ENCODE measurements at places on chromosomes 13 and 19.

GRCh38 chr19:57269515-57270250 lies 10.6 kb upstream of the ZNF460 start:
- no peak for DNase-seq

DNA sequence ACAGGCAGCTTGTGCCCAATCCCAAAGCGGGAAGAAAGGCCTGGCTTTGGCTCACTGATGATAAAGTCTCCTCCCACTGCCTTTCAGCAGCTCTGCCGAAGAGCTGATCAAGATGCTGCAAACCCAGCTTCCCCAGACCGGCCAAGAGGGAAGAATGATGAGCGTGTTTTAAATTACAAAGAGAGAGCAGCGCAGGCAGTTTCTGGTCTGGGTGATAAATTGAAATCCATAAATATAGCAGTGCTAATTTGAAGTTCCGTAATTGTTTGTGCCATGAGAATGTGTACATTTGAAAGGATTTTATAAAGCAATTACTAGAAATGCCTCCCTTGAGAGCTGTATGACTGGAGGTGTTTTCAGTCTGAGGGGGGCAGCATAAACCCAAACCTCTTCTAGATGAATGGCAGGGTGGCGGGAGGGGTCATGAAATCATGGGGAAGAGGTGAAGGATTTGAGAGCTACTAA lies 171.8 kb downstream of the STK24 start:
- no peak for DNase-seq

GRCh38 chr13:25375727-25376358 lies 4.1 kb downstream of the ATP8A2 start:
- no peak for DNase-seq

- DNase-seq, result no peak
Measured at GRCh38 chr13:73810647-73811046, 323.6 kb downstream of the KLF12 start.

GRCh38 chr19:55579766-55580621 lies 654 bp downstream of the ZNF579 start:
- no peak for DNase-seq

GRCh38 chr19:5974721-5975387 lies 3.1 kb downstream of the RANBP3 start:
- no peak for DNase-seq

DNA sequence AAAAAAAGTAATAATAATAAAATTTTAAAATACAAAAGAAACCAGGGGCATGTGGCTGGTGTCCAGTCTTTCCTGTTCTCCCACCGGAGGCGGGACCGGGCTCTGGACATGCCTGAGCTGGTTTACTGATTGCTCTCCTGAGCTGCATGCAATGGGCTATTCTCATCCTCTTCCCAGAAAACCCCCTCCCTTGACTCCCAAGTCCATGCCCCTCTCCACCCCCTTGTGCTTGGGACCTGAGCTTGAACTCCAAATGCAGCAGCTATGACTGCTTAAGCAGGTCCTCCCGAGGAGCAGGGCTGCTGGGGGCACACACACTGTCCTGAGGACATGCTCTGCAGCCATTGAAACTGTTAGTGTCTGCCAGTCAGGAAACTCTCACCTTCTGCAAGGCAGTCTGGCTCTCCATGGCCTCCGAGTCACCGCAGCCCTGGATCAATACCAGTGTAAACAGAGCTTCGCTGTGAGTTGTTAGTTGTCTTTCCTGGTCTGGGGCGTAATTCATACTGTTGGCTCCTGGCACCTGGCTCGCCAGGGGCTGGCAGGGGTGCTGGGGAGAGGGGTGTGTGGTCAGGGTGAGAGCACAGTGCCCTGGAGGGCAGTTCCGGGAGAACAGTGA lies 41.6 kb upstream of the CHST8 start:
- no peak for DNase-seq

- DNase-seq, result no peak
Measured at GRCh38 chr19:44452367-44452766, 4.1 kb upstream of the ZNF229 start.

DNA sequence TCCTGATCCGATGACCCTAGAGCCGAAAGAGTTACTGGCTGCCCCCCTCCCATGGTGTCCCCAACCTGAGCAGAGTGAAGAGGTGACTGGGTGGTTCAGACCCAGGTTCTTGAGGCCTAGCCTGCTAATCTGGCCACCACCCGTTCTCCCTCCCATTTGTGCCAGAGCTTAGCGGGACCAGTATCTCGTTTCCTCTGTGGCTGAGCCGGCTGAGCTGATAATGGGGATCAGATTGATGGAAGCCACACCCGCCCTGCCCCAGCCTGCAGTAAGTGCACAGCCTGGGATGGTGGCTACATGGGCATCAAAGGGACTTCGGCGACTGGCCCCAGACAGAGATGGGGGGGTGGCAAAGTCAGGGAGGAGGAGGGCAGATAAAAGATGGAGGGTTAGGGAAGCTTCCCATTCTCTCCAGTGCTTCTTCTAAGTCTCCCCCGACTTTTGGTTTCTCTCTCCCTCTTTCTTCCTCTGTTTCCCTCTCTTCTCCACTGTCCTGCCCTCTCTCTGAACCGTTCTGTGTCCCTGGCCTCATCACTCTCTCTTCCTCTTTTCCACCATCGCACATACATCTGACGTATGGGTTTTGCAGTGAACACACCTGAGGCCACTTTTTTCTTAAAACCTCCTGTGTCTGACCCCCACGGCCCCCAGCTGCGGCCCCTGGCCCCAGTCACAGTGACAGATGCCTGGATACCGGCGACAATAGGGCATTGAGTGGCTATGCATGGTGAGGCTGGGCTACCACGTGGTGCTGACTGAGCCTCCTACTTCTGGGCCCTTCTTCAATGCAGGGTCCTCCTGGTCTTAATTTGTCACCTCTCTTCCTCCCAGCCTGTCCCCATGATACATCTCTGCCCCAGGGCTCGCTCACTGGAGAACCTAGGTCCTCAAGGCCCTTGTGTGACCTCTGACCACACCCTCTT lies 2.4 kb downstream of the ELAVL3 start:
- no peak for DNase-seq

DNA sequence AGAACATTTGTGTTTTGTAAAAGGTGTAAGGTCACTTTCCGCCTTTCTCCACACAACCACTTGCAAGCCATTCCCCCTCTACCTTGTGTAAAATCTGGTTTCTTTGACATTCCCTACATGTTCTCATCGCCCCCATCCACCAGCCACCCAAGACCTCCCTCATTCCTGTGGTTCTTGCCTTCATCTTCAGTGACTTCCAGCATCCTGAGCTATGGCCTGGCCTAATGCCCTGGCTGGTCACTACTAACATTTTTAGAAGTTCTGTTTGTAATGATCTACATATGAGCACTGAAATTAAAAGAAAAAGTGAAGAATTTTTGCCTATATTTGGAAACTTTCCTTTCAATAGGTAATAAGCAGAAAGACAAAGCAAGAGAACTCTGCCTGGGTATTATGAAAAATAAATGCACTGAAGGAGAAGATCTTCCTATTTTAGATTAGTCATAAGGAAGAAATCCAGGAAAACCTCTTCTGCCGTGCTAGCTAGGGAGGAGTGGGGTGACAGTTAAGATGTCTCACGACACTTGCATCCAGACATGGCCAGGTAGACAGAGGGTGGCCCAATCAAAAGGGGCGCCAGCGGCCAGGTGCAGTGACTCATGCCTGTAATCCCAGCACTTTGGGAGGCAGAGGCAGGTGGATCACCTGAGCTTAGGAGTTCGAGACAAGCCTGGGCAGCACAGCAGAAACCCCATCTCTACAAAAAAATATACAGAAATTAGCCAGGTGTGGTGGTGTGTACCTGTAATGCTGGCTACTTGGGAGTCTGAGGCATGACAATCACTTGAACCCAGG lies 28.1 kb upstream of the MPHOSPH8 start:
- DNase-seq, result no peak

DNA sequence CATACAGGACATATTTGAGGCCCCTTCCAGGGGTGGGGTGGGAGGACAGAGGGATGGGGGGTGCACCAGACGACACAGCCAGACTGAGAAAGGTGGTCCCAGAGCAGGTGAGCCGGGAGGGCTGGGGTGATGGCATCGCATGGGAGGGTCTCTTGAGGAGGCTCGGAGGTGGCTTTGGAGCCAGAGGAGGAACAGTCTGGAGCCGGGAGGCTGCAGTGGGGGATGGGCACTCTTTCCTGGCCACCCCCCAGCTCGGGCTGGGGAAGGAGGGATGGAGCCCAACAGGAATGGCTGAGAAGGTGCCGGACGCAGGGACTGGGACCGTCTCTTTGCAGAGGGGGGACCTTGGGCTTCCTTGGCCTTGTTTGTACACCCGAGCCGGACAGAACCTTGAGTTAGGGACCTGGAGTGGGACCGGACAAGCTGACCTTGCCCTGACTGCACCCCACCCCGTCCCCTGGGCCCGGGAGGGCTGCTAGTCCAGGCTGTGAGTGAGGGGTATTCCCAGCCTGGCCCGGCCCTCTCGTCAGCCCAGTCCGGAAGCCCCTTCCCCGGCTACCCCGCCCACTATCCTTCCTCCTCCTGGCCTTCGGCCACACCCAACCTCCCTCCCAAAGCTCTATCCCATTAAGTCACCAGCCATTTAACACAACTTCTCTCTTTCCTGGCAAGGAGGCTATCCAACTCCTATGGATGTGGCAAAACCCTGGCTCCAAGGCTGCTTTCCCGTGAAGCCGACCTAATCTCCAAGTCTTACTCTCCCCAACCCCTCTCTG lies 816 bp upstream of the TBXA2R start:
- DNase-seq, result no peak

DNA sequence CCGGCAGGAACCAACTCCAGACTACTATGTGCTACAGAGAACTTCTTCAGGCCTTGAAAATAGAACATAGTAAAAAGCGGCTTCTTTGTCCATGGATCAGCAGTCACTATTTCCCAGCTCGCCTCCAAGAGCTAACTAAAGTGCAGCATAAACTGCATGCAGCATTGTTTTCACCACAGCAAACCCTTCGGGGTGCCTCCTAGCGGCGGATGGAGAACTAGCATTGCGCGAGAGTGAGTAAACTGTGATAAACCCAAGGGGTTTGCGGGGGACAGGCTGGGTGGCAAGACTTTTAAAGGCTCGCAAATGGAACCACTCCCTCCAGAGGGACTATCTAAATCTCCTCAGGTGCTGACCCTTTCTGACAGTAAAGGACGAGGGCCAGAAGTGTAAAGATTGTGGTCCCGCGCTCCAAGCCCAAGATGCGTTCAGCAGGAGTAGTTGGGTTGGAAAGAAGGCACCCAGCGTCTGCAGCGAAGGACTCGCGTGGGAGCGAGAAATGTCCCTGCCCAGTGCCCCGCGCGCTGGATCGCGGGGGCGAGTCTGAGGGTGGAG lies 21.5 kb upstream of the SGCG start:
- DNase-seq, result no peak

GRCh38 chr19:16075430-16076153 lies 703 bp upstream of the TPM4 start:
- no peak for DNase-seq

GRCh38 chr19:40831502-40832430 lies 18.5 kb downstream of the CYP2A6 start:
- DNase-seq, result no peak

DNA sequence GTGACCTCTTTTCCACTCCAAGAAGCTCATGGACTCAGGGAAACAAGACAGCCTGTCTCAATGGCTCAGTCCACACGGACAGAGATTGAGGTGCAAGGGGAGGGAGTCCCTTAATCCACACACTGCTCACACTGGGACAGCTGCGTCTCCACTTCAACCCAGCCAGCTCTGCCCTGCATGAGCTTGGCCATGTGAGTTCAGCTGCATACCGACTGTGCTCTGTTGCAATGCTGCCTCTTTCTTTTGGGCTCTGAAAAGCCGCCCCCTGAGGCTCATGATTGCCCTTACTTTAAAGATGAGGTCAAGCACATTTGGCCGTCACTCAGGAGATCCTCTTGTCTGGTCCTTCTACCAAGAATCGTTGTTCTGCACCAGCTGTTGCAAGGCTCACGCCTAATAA lies 64.8 kb upstream of the KCTD15 start:
- no peak for DNase-seq

- DNase-seq, result no peak
Measured at GRCh38 chr19:5503598-5503997, 48.4 kb downstream of the ZNRF4 start.

GRCh38 chr13:20177049-20177831 lies 15.5 kb downstream of the GJB2 start:
- no peak for DNase-seq

DNA sequence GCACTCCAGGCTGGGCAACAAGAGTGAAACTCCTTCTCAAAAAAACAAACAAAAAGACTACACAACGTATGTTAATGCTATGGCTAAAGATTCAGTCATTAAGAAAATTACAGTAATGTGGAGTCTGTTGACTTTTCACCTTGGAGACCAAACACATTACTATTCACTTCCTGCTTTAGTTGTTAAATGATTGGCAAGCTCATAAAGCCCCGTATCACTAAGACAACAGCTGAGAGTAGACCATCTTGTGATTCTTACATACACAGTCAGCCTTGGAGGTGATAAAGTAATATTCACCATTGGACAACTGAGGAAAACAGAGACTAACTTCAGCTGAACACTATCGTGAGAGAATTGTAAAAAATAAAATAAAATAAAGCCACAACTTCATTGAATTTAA lies 86.5 kb downstream of the KCTD12 start:
- DNase-seq, result no peak

DNA sequence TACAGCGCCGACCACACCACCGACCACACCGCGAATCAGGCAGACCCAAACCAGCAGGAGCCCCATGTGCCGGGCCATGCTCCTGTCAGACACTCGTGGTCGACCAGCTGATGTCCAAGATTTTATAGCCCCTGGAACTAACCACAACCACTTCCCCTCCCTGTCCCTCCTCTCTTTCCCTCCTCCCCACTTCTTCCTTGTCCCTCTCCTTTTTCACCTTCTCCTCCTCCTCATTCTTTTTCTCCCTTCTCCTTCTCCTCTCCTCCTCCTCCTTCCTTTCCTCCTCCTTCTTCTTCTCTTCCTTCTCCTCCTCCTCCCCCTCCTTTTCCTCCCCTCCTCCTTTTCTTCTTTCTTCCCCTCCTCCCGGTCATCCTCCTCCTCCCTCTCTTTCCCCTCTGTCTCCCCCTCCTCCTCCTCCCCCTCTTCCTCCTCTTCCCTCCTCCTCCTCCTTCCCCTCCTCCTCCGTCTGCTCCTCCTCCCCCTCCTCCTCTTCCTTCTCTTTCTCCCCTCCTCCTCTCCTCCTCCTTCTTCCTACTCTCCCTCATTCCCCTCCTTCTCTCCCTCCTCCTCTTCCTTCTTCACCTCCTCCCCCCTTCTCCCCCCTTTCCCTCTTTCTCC lies 670 bp downstream of the BSPH1 start:
- no peak for DNase-seq

GRCh38 chr13:21538753-21539152 lies 65.2 kb downstream of the MICU2 start:
- DNase-seq, result no peak

DNA sequence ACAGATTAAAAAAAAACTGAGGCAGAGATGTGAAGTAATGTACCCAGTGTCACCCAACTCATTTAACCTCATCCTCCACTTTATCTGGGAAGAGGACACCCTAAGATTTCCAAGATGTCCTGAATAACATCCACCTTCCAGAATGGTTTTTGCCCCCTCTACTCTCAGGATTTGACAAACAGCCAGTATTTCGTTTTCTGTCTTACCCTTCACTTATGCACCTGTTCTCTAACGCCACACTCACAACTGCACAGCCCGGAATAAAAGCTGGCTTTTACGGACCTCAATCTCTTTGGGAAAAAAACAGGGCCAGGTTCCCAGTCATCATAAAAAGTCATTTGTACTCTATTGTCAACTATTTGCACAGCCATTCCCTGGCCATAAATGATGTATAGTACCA lies 21.2 kb upstream of the CEACAM6 start:
- DNase-seq, result no peak

- DNase-seq, result no peak
Measured at GRCh38 chr13:94419925-94420305, 59.6 kb downstream of the DCT start.
